ENCODE measurements at places on chromosomes 7 and 10.

- DNase-seq = peak; percentile 56
Observed at GRCh38 chr7:145718129-145718528, 398.5 kb upstream of the CNTNAP2 start.

DNA sequence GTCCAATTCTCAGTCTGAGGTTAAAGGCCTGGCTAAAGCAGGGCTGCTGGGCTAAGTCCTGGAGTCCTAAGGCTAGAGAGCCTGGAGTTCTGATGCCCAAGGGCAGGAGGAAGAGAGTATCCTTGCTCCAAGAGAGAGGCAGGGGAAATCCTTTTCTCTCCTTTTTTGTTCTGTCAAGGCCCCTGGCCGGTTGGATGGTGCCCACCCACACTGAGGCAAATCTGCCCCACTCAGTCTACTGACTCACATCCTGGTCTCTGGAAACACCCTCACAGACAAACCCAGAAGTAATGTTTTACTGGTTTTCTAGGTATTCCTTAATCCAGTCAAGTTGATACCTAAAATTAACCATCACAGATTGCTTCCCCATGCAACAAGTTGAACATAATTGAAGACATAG, 23.0 kb downstream of the ZNF518A start:
- DNase-seq = no peak

- no peak for DNase-seq
Observed at GRCh38 chr7:47428768-47429472, 153.0 kb downstream of the TNS3 start.

DNA sequence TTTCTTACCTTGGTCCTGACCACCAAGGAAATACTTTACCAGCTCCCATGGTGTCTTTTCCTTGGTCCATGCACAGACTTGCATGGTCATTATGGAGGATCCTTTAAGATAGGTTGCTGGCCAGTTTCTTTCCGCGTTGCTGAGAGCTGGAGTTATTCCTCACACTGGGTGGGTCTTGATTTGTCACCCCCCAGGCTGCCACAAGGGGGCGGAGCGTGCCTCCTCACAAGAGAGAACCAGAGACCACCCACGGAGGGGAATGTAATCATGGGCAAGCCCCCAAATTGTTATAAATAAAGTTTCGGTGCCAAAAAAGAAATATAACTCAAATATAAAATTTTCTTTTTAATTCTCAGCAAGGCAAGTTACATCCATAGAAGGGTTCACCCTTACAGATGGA, 10.5 kb upstream of the TRIM24 start:
- DNase-seq = peak; percentile 61

- no peak for DNase-seq
Observed at GRCh38 chr7:156000601-156001396, 188.5 kb upstream of the SHH start.

GRCh38 chr10:113283189-113283588, 269.7 kb upstream of the HABP2 start:
- DNase-seq = peak; percentile 22

DNA sequence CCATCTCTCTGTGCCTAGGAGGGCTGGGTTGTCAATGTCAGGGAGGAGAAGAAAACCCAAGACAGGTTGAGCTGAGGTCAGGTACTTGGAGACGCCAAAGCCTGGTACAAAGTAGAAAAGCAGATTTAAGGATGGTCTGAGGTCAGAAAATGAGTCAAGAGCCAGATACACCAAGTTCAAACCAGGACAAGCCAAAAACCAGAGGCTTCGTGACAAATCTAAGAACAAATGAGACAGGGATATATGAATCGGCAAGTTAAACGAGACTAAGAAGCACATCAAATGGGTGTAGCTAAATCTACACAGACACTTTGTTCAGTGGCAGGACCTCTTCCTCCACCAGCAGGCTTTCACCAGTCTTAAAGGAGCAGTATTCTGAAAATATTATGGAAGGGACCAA, 34.2 kb downstream of the C7orf33 start:
- DNase-seq = no peak

DNA sequence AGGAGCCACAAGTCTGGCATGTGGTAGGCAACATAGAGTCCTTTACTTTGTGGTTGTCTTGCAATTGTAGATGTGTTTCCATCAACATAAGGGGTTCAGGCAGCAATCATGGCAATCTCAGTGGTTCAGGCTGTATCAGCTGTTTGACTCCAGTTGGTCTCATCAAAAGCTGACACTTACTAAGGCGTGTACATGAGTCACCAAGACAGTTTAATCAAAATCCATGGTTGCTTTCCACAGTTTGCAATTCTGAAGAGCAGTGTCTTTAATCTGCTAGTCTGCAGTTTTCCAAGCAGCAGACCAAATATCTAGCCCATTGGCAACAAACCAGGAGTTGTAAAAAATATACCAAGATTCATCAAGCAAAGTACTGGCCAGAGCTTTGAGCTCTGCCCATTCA, 210.2 kb downstream of the MDFIC start:
- no peak for DNase-seq

DNA sequence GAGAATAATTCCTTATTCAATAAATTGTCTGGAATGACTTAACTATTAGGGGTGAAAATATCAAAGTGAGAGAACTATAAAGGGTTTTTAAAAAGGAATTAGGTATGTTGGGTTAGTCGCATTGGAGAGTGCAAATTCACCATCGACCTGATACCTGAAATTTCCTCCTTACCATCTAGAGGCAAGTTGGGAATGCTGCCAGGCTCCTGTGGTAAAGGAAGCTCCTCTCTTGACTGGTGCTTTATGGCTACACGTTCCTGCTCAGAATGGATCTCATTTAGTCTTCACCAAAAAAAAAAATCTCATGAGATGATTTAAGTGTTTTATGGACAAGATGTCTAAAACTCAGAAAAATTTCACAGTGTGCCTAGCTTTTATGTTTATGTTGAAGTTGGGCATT, 129.8 kb downstream of the EGFR start:
- no peak for DNase-seq

GRCh38 chr10:3745521-3745920, 39.5 kb downstream of the KLF6 start:
- no peak for DNase-seq

DNA sequence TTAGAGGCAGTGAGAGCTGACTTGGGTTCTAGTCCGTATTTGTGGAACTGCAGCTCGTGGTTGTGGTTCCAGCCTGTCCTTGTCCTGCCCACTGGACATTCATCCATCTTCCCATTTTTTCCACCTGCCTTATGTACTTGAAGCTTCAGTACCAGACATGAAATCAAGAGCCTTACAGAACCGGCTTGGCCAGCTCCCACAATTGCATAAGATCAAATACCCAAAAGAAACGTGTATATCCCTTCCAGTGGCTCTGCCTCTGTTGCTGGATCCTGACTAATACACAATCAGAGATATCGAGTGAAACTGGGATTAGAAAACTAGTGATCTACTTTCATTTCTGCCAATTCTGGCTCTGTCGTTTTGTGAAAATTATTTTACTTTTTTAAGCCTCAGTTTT, 23.8 kb upstream of the LIPA start:
- DNase-seq = no peak

DNA sequence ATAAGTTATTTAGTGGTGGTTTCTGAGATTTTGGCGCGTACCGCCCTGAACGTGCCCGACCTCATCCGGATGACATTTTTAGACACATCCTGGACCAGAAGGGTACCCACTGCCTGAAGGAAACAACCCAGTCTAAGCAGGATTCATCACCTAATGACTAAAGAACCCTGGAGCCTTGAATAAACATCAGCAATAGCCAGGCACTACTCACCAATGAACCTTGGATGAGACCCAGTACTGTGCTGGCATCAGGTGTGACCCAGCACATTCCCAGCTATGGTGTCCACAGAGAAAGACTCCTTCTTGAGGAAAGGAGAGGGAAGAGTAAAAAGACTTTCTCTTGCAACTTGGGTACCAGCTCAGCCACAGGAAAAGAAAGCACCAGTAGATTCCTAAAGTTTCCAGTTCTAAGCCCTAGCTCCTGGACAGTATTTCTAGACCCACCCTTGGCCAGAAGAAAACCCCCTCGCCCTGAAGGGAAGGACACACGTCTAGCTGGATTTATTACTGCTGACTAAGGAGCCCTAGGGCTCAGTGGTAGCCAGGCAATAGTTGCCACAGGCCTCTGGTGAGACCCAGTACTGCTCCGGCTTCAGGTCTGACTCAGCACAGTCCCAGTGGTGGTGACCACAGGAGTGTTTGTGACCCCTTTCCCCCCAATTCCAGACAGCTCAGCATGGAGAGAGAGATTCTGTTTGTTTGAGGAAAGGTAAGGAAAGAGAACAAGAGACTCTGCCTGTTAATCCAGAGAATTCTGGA, 32.5 kb downstream of the ZNF277 start:
- DNase-seq = no peak

GRCh38 chr7:128405471-128406313, 4.1 kb downstream of the IMPDH1 start:
- peak; percentile 58 for DNase-seq

- no peak for DNase-seq
Observed at GRCh38 chr7:124713086-124713485, 52.5 kb downstream of the GPR37 start.

DNA sequence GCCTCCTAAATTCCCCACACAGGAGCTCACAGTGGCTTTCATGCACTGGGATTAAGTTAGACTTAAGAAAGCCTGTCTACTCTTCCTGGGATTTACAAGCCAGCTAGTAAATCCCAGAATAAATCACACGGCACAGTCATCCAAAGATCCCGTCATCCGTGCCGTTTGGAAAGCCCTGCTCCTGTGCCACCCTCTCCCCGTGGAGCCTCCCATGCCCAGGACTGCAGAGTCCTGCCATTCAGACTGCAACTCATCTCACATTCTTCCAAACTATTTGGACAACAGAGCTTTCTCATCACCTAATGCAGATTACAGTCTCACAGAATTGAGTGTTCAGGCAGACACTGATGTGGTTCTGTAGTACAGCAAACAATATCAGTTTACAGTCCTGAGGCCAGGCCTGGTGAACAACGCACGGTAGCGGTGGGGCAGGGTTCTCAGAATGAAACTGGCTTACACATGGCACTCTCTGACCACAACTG, 166.5 kb downstream of the EGFR start:
- no peak for DNase-seq

DNA sequence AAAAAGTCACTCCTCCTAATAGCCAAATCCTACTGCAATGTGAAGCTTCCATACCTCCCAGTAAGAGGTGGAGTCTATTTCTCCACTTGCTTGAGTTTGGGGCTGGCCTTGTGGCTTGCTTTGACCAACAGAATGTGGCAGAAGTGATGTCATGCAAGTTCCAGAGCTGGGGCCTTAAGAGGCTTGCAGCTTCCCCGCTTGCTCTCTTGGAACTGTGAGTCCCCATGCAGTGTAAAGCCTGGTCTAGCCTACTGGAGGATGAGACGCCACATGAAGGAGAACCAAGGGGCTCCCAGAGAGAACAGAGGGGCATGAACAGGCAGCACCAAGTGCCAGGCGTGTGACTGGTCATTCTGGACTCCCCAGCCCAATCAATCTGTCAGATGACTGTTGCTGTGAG, 58.6 kb upstream of the OPALIN start:
- no peak for DNase-seq

DNA sequence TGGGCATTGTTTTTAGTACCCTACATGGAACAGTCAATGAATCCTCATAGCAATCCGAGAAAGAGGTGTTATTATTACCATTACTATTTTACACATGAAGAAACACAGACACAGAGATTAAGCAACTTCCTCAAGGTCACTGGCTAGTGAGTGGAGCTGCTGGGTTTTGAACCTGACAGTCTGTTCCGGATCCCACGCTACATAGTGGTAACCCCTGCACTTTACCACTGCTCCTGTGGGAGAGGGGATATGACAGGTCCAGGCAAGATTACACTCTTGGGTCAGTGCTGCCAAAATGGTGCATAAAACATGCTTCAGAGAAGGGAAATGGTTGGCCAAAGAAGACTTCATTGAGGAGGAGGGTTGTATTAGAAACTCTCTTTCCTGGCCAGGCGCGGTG, 185.7 kb downstream of the XPNPEP1 start:
- no peak for DNase-seq

DNA sequence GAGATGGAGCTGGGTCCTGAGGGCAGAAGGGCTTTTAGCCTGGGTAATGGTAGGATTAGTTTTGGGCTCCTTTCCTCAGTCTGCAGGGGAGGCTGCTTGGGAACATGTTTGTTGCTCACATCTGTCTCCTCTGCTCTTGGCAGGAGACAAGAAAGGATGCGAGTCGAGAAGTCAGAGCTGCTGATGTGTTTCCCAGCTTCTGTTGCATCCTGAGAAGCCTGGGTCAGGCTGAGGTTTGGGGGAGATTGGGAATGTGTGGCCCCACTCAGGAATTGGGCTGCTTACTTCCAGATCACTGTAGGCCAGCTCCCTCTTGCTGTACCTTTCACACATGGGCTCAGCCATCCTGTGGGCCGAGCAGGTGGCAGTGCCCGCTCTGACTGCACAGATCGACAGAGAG, 79.2 kb downstream of the CCNY start:
- no peak for DNase-seq

DNA sequence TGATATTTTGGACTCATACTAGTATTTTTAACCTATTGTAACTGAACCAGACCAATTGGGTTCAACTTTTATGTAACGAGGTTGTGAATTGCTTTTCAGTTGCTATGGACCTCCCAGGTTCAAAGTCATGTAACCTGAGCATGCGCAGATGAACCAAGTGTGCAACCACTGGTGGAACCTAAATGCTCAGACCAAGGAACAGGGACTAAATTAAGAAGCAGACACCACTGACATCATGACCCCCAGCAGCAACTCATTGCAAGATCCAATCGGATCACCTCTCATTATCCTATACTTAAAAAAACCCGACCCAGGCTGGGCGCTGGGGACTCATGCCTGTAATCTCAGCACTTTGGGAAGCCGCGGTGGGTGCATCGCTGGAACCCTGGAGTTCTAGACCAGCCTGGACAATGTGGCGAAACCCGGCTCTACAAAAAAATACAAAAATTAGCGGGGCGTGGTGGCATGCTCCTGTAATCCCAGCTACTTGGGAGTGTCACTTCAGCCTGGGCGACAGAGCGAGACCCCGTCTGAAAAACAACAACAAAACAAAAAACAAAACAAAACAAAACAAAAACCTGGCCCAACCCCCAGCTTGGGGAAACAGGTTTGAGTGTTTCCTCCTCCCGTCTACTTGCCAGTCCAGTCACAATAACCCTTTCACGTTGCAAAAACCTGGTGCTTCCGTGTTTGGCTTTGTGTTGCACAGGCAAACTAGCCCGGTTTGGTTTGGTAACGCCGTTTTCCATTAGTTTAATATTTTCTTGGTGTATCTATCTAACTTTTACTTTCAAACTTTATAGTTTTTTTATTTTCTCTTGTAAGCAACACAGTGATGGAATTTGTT, 11.3 kb upstream of the ZNF518A start:
- no peak for DNase-seq
